ENCODE measurements at places on chromosomes 3 and 15.

GRCh38 chr3:187040516-187041361 is 98.6 kb downstream of the RPL39L start:
- DNase-seq, result peak; percentile 31

DNA sequence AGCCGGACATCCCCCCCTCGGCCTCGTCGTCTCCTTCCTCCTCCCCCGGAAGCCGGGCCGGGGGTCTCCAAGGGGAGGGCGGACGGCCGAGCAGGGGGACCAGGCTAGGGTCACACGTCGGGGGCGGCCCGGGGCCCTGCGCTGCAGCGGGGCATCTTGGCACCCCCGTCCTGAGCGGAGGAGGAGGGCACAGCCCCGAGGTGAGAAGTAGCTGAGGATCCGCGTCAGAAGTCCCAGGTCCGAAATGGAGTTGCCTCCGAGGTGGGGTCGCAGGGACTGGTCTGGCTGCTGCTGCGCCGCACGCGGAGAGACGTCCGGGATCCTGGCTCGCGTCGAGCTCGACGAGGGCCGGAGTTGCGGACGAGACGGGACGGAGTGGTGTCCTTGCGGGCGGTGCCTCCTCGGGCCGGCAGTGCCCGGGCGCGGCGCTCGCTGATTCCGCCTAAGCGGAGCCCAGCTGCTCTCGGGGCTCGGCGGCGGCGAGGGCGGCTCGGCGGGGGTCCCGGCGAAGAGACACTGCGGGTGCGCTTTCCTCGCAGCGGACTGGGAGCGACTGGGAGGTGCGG is at the start of gene ADCY5:
TSS of gene ADCY5 (minus strand) at position 555 of the 566 bp plus-strand sequence. CDS start at position 10, 545 bp downstream.
- DNase-seq, result peak; percentile 3

GRCh38 chr3:126314305-126314789 is 42.9 kb downstream of the KLF15 start:
- DNase-seq, result no peak

GRCh38 chr3:85846940-85847339 is 888.2 kb downstream of the CADM2 start:
- no peak for DNase-seq

GRCh38 chr15:68188647-68189046 is 16.5 kb downstream of the CALML4 start:
- DNase-seq, result no peak

GRCh38 chr3:58683001-58683458 is 16.5 kb upstream of the FAM3D start:
- no peak for DNase-seq

DNA sequence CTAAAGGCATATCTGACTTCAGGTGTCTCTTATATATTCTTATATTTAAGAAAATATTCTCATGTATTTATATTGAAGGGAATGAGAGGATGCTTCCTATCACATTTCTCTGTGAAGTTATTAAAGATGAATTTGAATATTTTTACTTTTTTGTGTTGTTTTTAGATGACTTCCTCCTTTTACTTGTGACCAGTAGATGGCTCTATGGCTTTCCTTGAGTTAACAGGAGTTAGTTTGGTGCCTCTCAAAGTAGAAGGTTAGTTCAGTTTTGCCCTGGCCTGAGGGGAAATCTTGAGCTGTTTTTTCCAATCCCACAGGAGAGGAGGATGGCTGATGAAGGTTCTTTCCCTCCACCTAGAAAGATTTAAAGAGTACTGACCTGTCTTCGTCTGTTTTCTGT is 80.7 kb downstream of the SQOR start:
- no peak for DNase-seq

- DNase-seq, result peak; percentile 76
Observed at GRCh38 chr15:89502867-89503595, 6.6 kb upstream of the RHCG start.

- no peak for DNase-seq
Observed at GRCh38 chr15:70783041-70783440, 19.7 kb upstream of the UACA start.

GRCh38 chr3:126481808-126482502 is 6.3 kb upstream of the ZXDC start:
- DNase-seq, result no peak

DNA sequence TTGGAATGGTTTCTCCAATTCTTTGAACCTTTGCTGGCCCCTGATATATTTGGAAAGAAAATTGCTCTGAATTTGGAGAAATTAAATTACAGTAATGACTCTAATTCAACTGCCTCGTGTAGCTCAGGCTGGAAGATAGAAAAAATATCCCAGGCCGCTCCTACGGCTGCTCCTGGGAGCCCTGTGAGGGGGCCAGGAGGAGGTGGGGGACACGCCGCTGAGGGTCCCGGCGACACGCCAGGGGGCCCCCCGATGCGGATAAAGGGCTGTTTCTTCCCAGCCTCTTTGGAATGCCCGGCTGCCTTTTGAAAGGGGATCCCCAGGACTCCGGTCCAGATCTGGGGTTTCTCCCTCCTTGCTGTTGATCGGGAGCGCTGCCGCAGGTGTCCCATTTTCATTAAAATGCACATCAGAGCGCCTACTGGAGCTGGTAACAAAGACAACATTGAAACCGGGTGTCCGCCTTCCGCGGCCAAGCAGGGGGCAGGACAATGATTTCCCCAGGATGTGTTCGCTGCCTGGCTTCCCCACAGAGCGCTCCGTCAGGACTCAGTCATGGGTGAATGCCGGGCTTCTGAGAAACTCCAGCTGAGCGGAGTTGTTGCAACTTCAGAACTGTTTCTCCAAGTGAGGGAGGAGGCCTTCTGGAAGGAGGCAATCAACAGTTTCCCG is 200.1 kb upstream of the KBTBD8 start:
- DNase-seq, result no peak

DNA sequence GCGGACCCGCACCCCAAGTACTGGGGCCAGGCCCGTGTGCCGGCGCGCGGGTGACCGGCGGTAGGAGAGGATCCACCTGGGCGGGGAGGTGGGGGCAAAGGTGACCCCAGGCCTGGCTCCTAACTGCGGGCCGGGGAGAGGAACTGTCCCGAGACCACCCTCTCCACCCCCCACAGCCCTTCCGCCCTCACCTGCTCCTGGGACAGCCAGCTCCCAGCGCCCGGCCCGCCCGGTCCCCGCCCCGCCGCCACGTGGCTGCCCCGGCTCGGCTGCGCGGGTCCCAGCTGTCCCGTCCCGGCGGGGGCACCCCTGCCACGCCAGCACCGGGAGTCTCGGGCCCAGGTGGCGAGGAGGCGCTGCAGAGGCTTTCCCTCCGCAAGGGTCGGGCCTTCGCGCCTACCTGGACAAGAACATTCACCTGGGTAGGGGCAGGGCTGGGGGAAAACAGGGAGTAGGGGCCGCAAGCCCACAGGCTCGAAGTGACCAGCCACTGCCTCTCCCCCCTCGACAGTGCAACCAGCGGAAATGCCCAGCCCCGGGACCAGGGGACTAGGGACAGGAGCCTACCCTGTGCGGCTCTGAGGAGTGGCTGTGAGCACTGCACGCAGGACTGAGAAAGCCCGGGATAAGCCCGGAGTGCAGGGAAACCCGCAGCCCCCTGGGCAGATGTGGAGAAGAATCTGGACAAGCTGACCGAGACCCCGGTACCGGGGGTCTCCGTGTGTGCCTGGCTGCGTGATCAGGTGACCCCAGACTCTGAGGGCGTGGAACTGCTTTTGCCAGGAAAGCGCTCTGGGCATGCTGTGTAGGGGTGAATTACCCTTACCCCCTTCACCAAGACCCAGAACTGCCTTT is at the start of gene SLC12A8:
TSS of gene SLC12A8 (minus strand) at position 240 of the 855 bp plus-strand sequence. CDS start 1,399 bp downstream, outside the sequence.
- DNase-seq, result no peak

DNA sequence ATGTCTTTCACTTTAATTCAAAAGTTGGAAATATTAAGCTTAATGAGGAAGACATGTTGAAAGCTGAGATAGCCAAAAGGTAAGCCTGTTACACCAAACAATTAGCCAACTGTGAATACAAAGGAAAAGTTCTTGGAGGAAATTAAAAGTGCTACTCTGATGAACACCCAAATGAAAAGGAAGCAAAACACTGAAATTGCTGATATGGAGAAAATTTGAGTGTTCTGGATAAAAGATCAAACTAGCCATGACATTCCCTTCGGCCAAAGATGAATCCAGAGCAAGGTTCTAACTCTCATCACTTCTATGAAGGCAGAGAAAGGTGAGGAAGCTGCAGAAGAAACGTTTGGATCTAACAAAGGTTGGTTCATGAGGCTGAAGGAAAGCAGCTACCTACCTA is 280.8 kb upstream of the BCHE start:
- no peak for DNase-seq

DNA sequence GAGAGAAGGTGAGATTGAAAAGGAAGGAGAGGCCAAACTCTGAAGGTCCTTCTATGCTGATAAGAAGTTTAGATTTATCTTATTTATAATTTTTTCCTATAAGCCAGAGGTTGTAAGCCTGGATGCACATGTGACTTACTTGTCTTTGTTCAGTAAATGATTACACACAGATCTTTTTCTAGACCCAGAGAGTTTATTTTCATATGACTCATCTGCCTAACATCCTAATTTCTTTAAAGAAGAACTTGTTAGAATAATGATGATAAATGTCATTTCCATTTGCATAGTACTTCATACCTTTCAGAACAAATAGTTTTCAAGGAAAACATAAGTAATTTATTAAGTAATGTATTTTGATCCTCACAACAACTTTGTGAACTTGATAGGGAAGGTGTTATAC is 434.8 kb upstream of the DPH6 start:
- DNase-seq, result peak; percentile 10

DNA sequence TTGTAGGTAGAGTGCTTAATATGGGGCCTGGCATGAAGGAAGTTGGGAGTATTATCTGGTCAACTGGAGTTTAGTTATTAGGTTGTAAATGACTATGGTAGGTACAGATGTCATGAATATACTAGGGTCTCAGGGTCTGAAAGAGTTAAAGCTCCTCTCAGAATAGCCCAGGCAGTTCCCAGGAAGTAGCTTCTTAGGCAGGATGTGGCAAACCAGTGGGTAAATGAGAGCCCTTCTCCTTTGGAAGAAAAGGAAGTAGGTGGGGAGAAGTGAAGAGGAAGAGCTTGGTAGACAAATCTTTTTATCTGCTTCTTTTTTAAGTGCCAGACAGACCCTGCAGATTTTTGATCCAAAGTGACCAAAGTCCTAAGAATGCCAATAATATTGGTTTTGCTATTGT is 24.5 kb downstream of the MAP2K1 start:
- no peak for DNase-seq

DNA sequence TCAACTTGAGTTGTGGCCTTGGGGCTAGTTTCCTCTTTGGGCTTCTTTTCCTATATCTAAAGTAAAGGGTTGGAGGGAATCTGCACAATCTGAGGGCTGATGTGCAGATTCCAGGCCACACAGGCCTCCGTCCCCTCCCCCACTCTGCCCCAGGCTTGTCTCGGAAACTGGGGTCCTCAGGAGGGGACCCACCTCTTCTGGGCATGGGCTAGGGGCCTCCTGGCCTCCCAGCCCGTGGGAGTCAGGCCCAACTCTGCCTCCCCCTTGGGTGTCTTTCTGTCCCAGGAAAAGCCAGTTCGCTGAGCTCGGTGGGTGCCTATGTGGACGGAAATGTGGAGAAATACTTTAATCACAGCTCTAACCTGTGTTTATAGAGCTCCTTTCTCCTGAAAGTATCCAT is 4.8 kb downstream of the SMAD6 start:
- DNase-seq, result no peak

DNA sequence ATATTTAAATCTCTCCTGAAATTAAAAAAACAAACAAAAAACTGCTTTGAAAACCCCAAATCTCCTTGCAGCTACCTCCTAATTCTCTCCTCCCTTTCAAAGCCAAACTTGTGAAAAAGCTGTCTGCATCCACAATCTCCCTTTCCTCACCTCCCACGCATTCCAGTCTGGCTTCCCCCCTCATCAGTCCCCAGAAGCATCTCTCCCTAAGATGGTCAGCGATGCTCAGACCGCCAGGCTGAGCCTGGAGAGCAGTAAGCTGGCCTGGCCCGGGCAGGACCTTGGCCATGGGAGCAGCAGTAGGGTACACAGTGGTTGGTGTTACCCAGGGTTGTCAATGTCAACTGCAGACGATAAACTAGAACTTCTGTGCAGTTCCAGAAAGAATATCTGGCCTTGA is 32.9 kb upstream of the BLM start:
- DNase-seq, result no peak

- no peak for DNase-seq
Observed at GRCh38 chr3:56976651-56977560, 83.6 kb upstream of the SPATA12 start.

- peak; percentile 1 for DNase-seq
Observed at GRCh38 chr3:76991165-76991564, 48.7 kb upstream of the ROBO2 start.

DNA sequence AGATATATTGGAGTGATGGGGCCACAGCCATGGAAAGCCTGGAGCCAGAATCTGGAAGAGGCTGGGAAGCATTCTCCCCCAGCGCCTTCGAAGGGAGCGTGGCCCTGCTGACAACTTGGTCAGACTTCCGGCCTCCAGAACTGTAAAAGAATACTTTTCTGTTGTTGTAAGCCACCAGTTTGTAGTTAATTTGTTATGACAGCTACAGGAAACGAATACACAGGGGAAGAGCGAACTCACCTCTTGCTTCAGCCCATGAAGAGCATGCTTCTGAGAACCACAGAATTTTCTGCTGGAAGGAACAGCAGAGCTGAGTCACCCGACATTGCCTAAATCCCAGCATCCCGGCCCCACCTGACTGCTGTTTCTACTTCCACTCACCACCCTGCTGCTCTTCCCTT is 501.7 kb downstream of the SHQ1 start:
- DNase-seq, result peak; percentile 96

DNA sequence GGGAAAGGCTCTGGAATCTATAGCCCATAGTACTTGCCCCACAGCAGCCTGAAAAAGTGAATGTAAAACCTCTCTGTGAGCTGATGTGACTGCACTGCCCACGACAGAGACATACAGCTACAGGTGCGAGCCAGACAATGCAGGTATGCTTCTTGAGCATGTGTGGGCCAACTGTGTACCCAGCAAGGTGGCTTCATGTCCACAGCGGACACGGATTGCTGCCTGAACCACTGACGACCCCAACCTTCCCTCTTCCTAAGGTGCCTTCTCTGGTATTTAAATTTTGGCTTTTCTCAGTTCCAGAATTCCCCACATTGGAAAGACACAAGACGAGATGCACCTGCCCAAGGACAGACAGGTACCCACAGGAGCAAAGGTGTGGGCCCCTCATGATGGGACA is 65.8 kb downstream of the SCN5A start:
- no peak for DNase-seq

Data from mammary epithelial cell (primary cell).